ENCODE measurements at places on chromosomes 2 and 18.
A peak's percentile ranks its signal among the peaks of the same experiment; 100 is the strongest.

DNA sequence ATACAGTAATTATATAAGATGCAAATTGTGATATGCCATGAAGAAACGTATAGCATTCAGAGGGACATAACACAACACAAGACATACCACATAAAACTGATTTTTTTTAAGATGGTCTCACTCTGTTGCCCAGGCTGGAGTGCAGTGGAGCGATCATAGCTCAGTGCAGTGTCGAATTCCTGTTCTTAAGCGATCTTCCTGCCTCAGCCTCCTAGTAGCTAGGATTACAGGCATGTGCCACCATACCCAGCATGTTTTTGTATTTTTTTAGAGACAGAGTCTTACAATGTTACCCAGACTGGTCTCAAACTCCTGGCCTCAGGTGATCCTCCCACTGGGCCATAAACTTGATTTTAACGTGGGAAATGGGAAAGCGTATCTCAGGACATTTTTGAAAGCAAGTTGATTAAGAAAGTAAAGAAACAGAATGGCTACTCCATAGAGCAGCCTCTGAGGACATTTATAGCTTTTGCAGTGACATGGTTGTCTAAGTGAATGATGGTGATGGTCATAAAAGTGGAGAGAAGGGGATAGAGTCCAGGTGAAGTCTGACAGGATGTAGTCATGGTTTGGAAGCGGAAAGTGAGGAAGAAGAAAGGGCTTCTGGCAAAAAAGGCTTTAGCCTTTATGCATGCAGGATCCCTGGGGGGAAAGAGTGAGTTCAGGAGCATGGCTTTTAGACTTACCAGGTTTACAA, 2.4 kb downstream of the TSGA10 start:
- DNase-seq, result no peak

DNA sequence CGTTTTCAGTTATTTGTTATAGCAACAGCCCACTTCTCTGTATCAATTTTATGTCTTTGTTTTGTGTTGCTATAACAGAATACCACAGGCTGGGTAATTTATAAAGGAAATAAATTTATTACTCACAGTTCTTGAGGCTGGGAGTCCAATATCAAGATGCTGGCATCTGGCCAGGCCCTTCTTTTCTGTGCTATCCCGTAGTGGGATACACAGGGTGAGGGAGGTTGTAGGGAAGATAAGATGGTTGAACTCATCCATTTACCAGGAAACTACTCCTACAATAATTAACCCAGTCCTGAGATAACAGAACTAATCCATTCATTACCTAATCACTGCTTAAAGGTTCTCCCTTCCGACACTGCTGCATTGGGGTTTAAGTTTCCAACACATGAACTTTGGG, 220.7 kb downstream of the TPGS2 start:
- DNase-seq, result no peak

- DNase-seq, result no peak
Observed at GRCh38 chr2:47109680-47110079, 45.4 kb downstream of the STPG4 start.

- DNase-seq, result no peak
Observed at GRCh38 chr18:61845197-61845596, 47.6 kb downstream of the RNF152 start.

GRCh38 chr2:8513601-8514273, 168.1 kb upstream of the ID2 start:
- no peak for DNase-seq

DNA sequence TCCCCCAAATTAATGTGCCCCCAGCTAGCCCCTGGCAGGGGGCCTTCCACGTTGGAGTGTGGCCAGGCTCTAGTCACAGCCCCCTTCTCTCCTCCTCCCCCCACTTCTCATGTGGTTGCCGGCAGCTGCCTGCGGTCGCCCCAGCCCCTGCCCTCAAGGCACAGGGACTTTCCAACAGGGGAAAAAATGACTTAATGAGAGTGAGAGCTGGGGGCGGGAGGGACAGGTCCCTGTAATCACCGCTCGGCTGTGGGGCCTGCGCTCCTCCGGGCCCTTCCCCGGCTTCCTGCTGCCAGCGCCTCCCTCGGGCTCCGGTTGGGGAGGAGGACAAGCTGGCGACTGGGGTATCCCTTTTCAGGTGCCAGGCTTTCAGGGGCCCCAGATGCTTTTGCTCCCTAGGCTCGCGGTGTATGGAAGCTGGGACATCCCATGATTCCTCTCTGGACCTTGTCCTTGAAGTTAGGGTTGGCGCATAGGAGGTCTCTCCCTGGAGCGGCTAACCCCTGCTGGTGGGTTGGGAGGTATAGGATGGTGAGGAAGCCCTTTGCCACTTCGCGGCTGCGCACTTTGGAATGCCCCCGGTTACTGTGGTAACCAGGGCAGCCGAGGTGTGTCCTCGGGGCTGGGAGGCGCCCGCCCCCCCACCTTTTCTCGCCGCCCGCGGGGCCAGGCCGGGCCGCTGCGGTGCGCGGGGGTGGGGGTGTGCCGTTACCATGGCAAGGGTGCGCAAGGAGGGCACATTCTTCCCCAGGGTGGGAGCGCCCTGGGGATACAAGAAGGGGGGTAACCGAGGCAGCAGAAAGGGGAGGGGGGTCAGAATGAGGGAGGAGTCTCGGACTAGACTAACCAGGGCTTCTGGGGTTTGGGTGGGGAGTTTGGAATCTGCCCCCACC, 16.1 kb downstream of the WNT10A start:
- DNase-seq, result peak; percentile 11

GRCh38 chr2:201195331-201195730, 12.4 kb downstream of the CASP10 start:
- DNase-seq, result no peak

- peak; percentile 33 for DNase-seq
Observed at GRCh38 chr2:111122631-111123421, 2.1 kb downstream of the BCL2L11 start.

GRCh38 chr2:155633887-155634570, 698.5 kb downstream of the NR4A2 start:
- peak; percentile 50 for DNase-seq

Measured in MV-4-11 (cell line).